GM23248 (cell line): ENCODE measurements at places on chromosomes 5 and 9.

GRCh38 chr5:83371726-83372125 is 99.8 kb upstream of the VCAN start:
- no peak for DNase-seq

DNA sequence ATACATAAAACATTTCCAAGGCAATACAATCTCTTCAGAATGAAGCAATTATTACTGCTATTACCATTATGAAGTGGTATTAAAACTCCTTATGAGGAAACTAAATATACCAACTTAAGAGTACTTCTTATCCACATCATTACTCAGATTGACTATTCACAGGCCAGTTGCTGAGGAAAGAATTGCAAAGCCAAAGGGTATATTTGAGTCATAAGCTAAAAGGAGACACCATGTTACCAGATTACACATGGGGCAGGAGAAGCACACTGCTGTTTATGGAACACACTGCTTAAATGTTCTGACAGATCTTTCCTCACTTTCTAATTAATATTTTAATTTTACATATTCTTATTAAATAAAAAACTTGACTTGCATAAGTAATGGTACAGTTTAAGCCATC is 1726.4 kb upstream of the NUDT12 start:
- DNase-seq = no peak

DNA sequence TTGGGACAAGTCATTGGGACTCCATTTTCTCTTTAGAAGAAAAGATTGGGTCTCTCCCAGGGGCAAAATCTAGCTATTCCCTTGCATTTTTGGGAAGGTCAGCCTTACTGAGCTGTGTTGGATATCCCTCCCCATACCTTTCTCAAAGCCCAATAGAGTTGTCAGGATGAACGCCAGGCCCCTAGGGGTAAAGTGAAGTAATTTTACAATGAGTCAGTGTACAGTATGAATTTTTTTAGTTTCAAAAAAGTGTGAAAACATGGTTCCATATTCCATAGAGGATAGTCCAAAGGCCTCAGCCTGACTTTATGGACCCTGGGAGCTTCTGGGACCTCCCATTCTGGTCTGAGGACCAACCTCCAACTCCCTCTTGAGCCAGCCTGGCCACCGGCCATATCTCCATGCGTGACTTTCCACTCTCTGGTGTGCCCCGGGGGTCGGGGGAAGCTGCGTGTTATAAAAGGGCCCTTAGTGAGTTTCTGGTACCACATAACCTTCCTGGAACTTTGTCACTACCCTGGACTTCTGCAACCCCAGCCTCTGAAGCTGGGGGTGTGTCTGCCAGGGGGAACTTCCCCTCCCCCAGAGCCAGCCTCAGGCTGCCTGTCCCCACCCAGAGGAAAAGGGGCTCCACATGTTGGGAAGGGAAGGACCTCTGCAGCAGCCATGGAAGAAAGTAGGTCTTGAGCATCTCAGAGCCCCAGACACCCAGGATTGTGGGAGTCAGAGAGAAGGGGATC is 52.4 kb upstream of the SYNPO start:
- DNase-seq = peak; percentile 39

DNA sequence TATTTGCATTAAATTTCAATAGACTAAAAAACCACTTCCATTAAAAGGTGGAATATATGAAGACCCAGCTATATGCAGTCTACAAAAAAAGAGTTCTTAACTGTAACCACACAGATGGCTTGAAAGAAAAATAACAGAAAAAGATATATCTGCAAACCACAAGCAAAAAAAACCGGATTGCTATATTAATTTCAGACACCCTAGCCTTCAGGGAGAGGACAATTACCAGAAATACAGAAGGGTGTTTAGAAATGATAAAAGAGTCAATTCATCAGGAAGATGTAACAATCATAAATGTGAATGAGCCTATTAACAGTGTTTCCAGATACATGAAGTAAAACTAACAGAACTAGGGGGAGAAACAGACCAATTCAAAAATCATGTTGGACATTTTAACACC is 56.9 kb upstream of the SMIM23 start:
- no peak for DNase-seq

GRCh38 chr5:5165541-5166002 is 25.4 kb downstream of the ADAMTS16 start:
- DNase-seq = peak; percentile 82

- DNase-seq = no peak
Measured at GRCh38 chr9:33142535-33142934, 24.6 kb downstream of the B4GALT1 start.

- DNase-seq = no peak
Measured at GRCh38 chr5:56515011-56515410, 281.9 kb upstream of the ANKRD55 start.

- no peak for DNase-seq
Measured at GRCh38 chr5:6886866-6887265, 173.6 kb downstream of the TENT4A start.

- no peak for DNase-seq
Measured at GRCh38 chr9:136661641-136662325, 933 bp upstream of the EGFL7 start.

GRCh38 chr9:18601026-18601425 is 127.1 kb downstream of the ADAMTSL1 start:
- peak; percentile 32 for DNase-seq
